ENCODE measurements at places on chromosomes 3 and 15.

- DNase-seq = no peak
Observed at GRCh38 chr3:141235661-141236171, 4.1 kb downstream of the PXYLP1 start.

- DNase-seq = no peak
Observed at GRCh38 chr3:60803216-60804173, 447.8 kb downstream of the FHIT start.

DNA sequence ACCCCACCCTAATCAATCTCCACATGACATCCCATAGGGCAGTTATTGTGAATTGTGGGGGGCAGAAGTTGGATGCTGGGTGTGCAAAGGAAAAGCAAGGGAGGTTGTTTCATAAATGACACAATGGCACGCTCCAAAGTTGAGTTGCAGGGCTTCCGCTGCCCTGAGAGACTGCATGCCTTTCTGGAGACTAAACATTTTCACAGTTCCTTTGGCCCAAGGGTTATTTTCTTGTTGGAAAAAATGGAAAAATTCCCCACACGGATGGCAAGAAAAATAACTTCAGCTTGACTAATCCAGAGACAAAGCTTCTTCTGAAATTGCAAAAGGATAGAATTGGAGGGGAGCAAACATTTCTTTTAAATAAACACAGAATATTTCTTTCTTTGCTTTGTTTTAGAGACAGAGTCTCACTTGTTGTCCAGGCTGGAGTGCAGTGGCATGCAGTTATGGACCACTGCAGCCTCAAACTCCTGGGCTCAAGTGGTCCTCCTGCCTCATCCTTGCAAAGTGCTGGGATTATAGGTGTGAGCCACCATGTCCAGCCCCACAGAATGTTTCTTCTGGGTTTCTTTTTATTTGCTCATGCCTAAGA is 19.1 kb upstream of the TPM1 start:
- DNase-seq = no peak

- DNase-seq = no peak
Observed at GRCh38 chr3:40109641-40110490, 199.6 kb upstream of the EIF1B start.

- no peak for DNase-seq
Observed at GRCh38 chr15:52805351-52806283, 15.5 kb upstream of the ONECUT1 start.

DNA sequence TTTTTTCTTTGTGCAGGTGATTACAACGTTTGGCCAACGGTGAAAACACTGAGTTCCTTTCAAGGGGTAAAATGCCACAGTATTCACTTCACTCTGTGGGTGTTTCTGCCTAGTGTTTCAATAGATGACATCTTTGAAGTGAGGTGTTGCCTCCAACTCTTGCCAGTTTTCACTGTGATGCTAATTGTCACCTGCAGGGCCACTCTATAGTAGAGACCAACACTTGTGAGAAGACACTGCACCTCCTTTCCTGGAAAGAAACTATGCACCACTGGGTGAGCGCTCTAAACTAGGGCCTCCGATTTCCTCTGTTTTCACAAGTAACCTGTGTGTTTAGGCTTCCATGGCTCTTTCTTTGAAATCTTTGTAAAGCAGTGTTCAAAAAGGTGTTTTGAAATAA is 98.3 kb downstream of the THRB start:
- no peak for DNase-seq

DNA sequence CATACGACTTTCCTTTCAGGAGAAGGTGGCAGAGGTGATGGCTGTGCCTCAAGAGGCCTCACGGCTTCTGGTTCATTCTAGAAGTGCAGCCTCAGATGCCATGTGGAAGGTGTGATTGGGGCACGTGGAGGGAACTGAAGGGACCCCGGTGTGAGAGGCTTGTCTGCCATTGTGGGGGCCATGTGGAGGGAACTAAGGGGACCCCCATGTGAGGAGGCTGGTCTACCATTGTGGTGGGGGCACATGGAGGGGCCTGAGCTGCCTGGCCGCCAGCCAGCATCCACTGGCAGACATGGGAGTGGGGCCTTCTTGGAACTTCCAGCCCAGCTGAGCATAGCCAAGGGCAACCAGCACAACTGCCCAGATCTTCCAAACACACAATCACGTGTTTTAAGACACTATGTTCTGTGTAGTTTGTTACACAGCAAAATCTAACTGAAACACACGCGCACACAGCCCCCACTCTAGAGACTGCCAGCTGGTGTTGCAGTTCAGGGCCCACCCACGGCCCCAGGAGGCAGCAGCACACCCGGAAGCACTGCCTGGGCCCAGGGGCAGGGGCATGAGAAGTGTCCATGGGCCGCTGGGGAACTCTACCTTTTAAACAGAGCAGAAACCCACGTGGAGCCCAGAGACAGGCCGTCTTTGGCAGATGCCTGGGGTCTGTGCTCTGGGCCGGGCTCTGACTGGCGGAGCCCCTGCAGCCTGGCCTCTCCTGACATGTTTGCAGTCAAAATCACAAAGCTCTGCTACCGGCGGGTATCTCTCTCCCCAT is 66.8 kb downstream of the IQSEC1 start:
- no peak for DNase-seq

GRCh38 chr15:68304589-68305337 is 27.2 kb downstream of the FEM1B start:
- no peak for DNase-seq

DNA sequence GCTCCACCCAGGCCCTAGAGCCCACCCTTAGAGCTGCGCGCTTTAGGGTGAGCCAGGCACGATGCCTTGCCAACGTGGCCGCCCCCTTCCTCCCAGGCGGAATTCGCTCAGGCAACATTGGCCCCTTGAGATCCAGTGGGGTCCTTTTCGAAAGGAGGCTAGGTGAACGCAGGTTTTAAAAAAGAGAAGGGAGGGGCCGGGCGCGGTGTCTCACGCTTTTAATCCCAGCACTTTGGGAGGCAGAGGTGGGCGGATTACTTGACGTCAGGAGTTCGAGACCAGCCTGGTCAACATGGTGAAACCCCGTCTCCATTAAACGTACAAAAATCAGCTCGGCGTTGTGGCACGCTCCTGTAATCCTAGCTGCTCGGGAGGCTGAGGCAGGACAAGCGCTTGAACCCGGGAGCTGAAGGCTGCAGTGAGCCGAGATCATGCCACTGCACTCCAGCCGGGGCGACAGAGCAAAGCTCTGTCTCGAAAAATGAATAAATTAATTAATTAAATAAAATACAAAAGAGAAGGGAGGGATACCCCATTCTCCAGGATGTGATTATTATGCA is 984 bp upstream of the RPP25 start:
- no peak for DNase-seq

- no peak for DNase-seq
Observed at GRCh38 chr3:126527006-126527405, 3.1 kb downstream of the CHST13 start.

GRCh38 chr15:89824607-89824867 is 9.9 kb upstream of the ANPEP start:
- no peak for DNase-seq

- no peak for DNase-seq
Observed at GRCh38 chr3:130974201-130974600, 52.4 kb downstream of the ASTE1 start.

DNA sequence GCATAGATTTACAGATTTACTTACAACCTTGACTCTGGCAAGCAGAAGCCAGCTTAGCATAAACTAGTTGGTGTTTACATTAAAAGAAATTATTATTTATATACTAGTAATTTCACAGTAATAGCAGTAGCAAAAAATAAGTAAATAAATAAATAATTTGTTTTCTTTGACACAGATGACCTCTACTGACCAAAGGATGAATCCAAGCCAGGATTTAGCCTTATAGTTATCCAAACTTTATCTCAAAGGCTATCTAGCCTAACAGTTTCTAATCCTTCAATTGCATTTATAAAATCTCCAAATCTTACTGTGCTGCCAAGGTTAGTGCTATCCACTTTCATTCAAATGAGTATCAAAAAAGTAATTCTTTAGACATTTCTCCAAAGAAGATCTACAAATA is 64.3 kb downstream of the FRMD5 start:
- DNase-seq = no peak

DNA sequence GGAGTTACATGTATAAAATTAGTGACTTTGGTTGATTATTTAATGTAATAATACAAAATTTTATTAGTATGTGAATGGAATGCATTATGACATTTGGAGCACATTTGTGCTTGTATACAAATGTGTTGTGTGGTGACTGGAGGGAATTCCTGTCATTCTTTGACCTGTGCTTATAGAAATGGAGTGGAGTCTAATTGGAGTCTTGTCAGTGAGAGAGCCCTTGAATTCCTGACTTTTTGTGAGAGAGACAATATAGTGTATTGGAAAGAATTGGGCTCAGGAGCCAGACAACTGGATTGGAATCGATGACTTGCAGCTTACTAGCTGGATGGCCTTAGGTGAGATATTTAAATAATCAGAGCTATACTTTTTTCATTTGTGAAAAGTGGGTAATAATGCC is 9.4 kb downstream of the TCF12 start:
- no peak for DNase-seq

GRCh38 chr3:189937302-189938127 is 183.2 kb downstream of the P3H2 start:
- no peak for DNase-seq

DNA sequence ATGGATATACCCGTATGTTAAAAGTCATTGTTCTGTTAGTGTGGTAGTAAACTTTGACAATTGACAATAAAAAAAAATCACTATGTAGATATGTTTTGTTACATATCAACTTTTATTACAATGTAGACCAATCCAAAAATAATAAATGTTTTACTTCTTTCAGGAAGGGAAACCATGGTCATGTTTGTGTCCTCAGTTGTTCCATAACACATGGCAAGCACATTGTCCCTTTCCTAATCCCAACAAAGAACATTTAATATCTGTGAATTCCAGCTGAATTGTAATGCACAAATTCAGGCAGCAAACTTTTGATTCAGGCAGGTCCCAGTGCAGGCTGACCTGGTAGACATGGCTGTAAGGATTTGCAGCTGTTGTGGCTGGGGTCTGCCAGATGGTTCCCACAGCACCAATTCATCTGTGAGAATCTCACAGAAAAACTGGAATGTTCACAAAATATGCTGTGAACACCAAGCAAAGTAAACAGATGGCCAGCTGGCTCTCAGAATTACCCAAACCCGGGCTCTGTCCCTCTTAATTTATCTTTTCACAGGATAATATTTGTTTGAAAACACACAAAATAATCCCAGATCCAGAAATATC is 1.9 kb upstream of the SPG21 start:
- DNase-seq = no peak

GRCh38 chr3:171878461-171879225 is 35.5 kb downstream of the TMEM212 start:
- DNase-seq = no peak

GRCh38 chr3:7800006-7800780 is 701.4 kb upstream of the LMCD1 start:
- DNase-seq = no peak

- DNase-seq = no peak
Observed at GRCh38 chr3:54159917-54160316, 37.6 kb downstream of the CACNA2D3 start.

- no peak for DNase-seq
Observed at GRCh38 chr3:45320986-45321385, 67.4 kb upstream of the LARS2 start.

- DNase-seq = no peak
Observed at GRCh38 chr3:72580900-72581299, 267.3 kb downstream of the SHQ1 start.

DNA sequence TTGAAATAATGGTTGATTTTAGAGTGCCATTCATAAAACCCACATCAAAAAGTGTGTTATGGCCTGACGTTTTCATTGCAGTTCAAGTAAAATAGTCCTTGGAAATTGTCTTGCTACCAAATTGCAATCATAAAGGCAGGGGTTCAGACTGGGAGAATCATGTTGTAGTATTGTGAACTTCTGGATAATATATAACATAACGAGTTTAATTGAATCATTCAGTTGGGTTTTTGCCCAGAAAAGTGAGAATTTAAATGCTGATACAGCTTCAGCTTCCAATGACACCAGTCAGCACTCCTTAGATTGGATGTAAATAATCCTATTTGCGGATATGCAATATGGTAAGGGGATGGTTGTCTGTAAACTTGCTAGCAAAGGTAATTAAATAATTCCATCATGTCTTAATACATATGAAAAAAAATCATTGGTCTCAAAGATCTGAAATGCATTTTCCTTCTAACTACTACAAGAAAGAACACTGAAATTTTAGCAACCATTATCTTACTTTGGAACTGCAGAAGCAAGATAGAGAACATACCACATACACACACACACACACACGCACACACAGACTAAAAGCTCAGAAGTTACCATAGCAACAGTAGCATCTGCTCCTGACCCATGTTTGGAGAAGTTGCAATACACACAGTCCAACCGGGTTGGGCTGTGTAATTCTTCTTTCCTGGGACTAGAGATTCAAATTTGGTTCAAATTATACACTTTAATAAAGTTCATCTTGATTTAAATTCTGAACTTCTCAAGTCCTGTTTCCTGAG is 686.2 kb upstream of the NR2F2 start:
- no peak for DNase-seq

DNA sequence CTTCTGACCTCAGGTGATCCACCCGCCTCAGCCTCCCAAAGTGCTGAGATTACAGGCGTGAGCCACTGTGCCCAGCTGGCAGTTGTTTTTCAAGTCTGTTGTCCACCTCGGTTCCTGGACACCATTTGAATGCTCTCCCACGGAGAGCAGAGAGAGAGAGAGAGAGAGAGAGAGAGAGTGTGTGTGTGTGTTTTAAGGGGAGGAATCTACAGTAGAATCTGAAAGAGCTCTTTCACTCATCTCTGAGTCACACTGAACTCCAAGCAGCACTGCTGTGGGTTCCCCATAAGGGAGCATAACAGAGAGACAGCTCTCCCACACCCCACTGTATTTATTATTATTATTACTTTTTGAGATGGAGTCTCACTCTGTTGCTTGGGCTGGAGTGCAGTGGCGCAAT is 156.6 kb downstream of the RPLP1 start:
- DNase-seq = no peak

GRCh38 chr15:25670025-25670554 is 193.0 kb downstream of the ATP10A start:
- no peak for DNase-seq

DNA sequence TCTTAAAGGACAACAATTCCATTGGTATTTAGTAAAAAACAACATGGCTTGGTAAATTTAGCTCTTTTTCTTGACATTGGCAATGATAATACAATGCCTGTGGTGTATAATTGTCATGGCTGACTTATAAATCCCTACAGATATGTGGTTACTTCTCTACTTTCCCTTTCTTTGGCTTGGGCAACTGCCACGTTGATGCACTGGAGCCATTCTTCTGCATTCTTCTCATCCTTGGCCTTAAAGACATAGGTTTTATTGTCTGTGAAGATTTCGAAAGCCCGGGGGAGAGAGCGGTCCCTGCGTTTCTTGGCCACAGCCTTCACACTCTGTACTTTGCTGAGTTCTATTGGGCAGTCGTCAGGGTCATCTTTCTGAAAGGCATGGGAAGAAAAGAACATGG is 101.1 kb upstream of the CCNL1 start:
- no peak for DNase-seq

DNA sequence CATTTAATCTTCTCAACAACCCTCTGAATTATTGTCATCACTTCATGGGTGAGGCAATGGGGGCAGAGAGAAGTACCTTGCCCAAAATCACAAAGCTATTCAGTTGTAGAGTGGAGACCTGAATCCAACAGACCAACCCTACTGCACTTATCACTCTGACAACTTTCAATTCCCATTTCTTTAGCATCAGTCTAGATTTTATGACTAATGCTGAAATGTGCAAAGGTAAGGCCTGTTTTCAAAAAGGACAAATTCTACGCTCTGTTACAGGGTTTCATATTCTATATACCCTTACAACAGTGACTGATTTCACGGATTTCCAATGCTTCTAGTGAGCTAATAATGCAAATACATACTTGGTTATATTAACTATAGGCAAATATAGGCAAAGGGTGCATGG is 286.0 kb downstream of the ADAMTS17 start:
- DNase-seq = no peak

All from activated CD4-positive, CD25-positive, alpha-beta regulatory T cell (primary cell).